ENCODE measurements at places on chromosomes 2 and 18.

GRCh38 chr2:105112345-105112744 lies 74.5 kb downstream of the MRPS9 start:
- DNase-seq: no peak

- no peak for DNase-seq
Measured at GRCh38 chr18:73244401-73244800, 376.6 kb upstream of the NETO1 start.

DNA sequence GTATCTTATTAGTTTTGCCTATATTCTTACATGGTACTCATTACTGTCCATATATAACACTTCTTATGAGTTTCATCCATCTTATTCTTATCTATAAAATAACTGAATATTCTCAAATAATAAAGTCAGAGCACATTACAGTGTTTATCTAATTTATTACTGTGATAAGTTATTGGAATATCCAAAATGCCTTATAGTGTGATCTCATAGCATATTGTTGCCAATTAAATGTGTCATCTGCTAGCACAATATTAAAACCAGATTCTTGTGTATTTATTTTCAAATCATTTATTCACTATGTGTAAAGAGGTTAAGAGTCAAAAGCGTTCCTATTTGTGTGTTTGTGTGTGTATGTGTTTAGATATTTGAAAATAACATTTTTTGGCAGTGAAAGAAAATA lies 151.9 kb downstream of the WDR7 start:
- DNase-seq: no peak

- no peak for DNase-seq
Measured at GRCh38 chr18:22186484-22186971, 17.1 kb downstream of the GATA6 start.

DNA sequence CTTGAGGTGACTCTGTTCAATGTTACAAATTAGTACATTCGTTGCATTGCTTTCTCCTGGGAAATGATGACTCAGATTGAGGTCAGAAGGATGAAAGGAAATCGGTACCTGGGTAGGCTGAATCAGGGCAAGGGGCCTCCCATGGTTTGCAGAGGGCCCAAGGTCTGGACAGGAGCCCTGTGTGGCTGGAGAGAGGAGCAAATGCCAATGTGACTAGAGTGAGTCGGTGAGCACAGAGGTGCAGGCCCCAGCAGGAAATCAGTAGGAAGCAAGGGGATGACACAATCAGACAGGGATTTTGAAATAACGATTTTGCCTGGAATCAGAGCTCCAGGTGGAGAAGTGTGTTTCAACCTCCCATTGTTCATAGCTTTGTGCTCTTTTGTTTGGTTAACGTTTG lies 118.9 kb downstream of the CCDC102B start:
- DNase-seq: no peak

DNA sequence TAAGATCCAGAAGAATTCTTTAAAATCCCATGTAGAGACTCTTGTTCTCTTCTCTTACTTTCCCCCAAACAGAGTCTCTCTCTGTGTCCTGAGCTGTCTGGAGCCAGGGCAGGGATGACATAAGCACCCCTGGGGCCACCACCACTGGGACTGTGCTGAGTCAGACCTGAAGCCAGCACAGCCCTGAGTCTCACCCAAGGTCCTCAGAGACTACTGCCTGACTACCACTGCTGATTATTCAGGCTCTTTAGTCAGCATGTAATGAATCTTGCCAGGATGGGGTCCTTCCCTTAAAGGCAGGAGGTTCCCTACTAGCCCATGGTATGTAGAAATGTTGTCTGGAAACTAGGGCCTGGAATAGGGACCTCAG lies 34.9 kb upstream of the DYNC1I2 start:
- DNase-seq: no peak

GRCh38 chr2:144331674-144332355 lies 188.1 kb downstream of the ZEB2 start:
- DNase-seq: no peak

GRCh38 chr18:60649842-60650536 lies 277.4 kb upstream of the MC4R start:
- DNase-seq: no peak

GRCh38 chr2:53018825-53019425 lies 748.7 kb upstream of the CHAC2 start:
- no peak for DNase-seq

DNA sequence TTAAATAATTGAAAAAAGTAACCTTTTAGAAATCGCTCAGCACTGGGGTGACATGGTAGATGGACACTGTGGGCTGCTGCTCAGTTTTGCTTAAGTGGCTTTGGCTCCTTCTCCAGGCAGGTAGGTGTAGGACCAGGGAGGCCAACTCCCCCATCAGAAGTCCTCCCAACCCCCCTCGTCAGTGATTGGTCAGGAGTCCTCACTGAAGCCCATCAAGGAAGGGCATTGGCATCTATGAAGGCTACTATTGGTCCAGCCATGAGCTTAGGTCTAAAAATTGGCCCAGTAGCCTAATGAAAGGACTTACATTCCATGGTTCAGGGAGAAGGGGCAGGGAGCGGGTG lies 34.7 kb downstream of the ST3GAL5 start:
- DNase-seq: no peak

DNA sequence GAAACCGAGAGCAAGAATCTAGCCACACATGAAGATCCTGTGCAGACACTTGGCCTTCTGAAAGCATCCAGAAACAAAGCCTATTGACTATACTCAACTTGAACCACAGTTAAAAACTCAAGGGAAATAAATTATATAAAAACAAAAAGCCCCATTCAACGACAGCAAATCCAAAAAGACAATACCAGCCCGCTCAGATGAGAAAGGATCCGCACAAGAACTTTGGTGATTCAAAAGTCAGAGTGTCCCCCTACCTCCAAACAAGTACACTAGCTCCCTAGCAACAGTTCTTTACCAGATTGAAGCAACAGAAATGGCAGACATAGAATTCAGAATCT lies 163.2 kb downstream of the WDPCP start:
- no peak for DNase-seq

DNA sequence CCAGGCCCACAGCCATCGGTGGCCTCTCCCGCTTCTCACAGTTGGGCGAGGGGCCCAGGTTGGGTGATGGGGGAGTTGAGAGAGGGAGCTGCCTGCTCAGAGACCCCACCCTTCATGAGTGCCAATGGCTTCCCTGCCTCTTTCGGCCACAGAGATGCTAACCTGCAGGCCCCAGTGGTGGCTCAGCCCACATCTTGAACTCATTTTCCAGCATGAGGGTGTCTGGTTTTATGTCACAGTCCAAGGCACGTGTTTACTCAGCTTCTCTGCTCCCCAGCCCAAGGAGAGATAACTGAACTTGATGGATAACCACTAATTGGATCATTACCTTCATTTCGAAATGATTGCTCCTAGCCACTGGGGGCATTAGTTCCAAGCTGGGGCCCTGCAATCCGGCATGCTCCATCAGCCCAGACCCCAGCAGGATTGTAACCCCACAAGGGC lies 45.9 kb upstream of the SIX2 start:
- no peak for DNase-seq

DNA sequence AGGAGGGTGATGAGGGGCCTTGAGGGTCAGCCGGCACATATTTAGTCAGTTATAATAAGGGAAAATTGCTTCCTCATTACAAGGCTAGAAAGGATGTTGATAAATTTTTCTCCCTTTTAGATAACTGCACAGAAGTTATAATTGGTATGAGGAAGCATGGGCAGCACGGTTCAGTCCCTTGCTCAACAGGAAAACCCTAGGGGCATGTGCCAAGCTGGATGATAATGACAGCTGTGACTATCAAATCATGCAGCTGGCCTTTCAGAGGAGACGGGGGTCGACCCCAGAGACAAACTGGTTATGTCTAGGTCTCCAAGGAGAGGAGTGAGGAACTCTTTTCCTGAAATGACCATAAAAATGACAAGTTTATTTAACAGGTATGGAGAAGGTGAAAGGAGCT lies 448.1 kb upstream of the VRK2 start:
- no peak for DNase-seq

- DNase-seq: no peak
Measured at GRCh38 chr2:41764131-41764530, 283.7 kb upstream of the PKDCC start.

- no peak for DNase-seq
Measured at GRCh38 chr2:171798156-171798820, 95.8 kb downstream of the SLC25A12 start.

- DNase-seq: no peak
Measured at GRCh38 chr18:25044694-25045093, 307.3 kb downstream of the ZNF521 start.

DNA sequence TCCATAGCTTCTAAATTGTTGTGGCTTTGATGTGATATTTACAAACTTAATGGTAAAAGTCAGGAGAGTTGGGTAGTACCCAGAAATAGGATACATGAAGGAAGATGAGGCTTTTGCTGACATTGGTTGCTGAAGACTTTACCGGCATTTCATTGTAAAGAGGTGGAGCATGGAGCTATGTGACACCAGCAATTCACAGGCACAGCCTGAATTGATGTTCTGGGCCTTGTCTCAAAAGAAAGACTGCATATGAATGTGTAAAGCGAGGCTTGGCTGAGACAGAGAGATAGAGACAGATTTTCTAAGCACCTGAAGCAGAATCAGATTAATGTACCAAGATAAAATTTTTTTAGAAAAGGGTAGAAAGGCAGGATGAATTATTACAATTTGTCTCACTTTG lies 864.9 kb upstream of the ID2 start:
- DNase-seq: no peak

- no peak for DNase-seq
Measured at GRCh38 chr18:26746398-26746797, 119.1 kb downstream of the AQP4 start.

DNA sequence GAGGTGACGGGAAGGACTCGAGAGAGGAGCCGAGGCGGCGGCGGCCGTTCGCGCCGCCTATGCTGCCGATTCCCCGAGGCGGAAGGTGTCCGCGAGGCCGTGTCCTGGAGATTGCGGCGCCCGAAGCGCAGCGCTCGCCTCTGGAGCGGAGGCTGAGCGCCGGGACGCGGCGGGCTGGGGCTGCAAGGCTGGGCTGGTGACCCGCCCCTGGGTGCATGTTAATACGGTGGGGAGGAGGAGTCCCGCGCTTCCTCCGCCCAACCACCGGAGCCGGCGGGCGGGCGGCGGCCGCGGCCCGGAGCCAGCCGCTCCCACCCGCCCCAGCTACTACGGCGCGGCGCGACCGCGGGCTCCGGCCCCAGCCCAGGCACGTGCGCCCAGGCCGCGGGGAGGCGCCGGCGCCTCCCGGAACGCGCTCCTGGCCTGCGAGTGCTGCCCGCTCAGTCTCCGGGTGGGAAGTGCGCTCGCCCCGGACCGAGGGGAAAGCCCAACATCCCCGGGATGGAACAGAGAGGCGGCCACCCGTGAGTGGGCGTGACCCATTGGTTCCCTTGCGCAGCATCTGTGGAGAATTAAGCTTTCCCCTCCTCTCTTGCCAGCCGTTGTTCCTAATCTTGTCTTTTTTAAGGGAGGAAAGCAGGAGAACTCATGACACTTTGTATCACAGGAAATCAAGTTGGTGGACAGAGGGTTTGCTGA lies at the start of gene DLGAP1:
DLGAP1 (minus strand) TSS at position 195 of the 699 bp plus-strand sequence.
- peak; percentile 54 for DNase-seq

- no peak for DNase-seq
Measured at GRCh38 chr2:215903203-215903602, 110.1 kb downstream of the MREG start.

- peak; percentile 6 for DNase-seq
Measured at GRCh38 chr2:206846981-206847834, 81.8 kb downstream of the FASTKD2 start.

- DNase-seq: no peak
Measured at GRCh38 chr2:173903601-173904394, 61.4 kb downstream of the SP3 start.

- no peak for DNase-seq
Measured at GRCh38 chr18:56175330-56176001, 462.9 kb downstream of the TXNL1 start.

DNA sequence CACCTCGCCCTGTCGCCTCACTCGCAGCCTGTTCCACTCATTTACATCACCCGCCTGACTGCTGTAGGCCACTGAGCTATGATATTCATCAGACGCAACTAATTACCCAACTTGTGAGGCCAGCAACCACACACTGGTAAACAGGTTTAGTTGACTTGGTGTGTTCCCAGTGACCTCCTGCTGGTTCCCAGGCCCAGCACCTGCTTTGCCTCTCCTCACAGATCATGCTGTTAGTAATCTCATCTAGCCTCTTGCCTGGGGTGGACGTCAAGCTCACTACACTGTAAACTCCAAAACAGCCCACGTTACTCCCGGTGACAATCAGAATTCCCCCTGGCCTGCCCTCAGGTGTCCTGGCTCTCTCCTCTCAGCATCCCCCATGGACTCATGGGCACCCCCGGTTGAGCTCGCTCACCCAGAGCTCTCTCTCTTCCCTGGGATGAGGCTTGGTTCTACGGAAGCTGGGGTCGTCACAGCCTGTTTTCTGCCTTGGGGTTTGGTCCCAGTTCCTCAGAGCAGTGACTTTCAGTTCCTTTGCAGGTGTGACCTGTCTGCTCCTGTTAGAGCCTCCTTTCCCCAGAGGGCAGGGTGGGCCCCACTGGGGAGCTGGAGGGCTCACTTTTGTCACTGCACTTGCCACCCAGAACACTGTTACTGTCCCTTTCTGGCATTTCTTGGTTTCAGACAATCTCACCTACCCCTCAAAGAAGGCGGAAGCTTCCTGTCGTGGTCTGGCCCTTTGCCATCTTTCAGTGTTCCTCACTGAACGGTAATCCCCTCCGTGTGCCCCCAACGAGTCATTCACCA lies 40.3 kb downstream of the INPP5D start:
- no peak for DNase-seq

DNA sequence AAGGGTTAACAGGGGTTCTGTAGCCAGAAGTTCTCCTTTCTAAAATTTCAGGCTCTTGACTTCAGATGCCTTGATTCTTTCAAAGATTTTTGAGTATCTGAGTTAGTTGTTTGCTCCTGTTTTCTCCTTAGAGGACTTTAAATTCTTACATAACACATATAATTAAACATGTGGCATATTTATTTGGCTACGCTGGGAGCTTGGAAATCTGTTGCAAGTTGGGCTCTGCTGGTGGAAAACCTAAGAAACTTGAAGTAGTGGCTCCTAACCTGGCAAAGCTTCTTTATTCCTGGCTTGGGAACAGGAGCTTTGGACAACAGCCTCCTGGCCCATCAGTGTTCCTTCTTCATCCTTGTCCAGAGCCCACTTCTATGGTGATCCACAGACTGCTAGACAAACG lies 72.6 kb downstream of the VIT start:
- no peak for DNase-seq

DNA sequence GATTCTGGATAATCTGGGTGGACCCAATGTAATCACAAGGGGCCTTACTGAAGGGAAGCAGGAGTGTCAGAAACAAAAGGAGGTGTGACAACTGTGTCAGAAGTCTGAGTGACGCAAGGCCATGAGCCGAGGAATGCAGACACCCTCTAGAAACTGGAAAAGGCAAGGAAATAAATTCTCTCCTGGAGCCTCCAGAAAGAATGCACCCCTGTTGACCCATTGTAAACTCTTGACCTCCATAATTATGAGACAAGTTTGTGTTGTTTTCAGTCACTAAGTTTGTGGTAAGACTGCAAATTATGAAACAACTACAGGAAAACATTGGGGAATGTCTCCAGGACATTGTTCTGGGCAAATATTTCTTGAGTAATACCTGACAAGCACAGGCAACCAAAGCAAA lies 47.3 kb upstream of the B3GNT7 start:
- no peak for DNase-seq

All from posterior cingulate gyrus (tissue), 11 donors.